SJSA1 (cell line): ENCODE measurements at places on chromosomes 1 and 21. TPM values are rescaled to one million over a fixed set of nuclear protein-coding genes. Genes with fewer than 3 reads are reported as not detected.

GJA9 gene
- not detected in 2 replicates for total RNA-seq

HTR1D gene
- 0.24 TPM in 1 of 2 replicates, not detected in the other for total RNA-seq

LCK gene
- not detected in 2 replicates for total RNA-seq

HAO2 gene
- not detected in 2 replicates for total RNA-seq

CHIT1 gene
- not detected in 2 replicates for total RNA-seq

SIK1 gene
- total RNA-seq = 5.3 and 9.1 TPM in 2 replicates

CACHD1 gene
- total RNA-seq = 0.34 TPM in 2 replicates

HSF2BP gene
- 1.6 and 2.8 TPM in 2 replicates for total RNA-seq

ACTL8 gene
- total RNA-seq = not detected in 2 replicates

NOL9 gene
- total RNA-seq = 20.0 and 32.0 TPM in 2 replicates

GRCh38 chr1:203796236-203796605 is 798 bp downstream of the ZBED6 start:
- DNase-seq = peak; percentile 48

- DNase-seq = no peak
Observed at GRCh38 chr1:7785108-7785507, 1.0 kb downstream of the PER3 start.

GRCh38 chr1:51058858-51059257 is 43.2 kb upstream of the C1orf185 start:
- DNase-seq = no peak

- DNase-seq = no peak
Observed at GRCh38 chr21:45322231-45322959, 34.7 kb upstream of the POFUT2 start.

DNA sequence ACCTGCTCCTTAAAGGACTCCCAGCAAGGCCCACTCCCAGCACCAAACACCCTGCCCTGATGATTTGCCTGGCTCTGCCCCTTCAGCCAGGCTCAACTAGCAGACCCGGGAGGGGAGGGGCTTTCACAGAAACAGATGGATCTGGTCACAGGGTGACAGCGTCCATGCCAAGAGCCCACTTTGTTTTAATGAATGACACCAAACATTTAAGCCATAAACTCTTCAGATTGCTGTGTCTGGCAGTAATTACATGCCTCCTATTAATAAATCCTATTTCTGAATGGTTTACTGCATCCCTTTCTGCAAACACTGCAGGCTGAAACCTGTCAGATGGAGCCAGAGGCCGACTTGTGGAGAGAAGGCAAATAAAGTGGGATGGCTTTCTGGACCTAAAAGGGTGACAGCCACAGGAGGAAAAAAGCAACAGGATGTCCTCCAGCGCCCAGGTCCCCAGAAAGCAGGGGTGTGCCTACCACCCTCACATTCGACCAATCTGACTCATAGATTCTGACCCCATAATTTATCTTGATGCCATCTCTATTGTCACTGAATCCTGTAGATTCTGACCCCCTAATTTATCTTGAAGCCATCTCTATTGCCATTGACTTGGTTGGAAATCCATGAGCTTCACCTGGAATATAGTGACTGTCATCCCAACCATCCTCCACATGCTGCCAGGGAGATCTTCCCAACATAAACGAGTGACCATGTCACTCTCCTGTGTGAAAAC is 200.9 kb downstream of the PLPP3 start:
- no peak for DNase-seq

DNA sequence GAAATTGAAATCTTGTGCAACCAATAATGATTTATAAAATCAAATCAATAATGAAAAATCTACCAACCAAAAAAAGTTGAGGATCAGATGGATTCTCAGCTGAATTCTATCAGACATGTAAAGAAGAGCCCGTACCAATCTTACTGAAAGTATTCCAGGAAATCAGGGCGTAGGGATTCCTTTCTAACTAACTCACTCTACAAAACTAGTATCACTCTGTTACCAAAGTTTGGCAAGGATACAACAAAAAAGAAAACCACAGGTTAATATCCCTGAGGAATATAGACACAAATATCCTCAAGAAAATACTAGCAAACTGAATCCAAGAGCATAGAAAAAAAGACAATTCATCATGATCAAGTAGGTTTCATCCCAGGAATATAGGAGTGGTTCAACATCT is 52.8 kb upstream of the ADGRL4 start:
- no peak for DNase-seq

DNA sequence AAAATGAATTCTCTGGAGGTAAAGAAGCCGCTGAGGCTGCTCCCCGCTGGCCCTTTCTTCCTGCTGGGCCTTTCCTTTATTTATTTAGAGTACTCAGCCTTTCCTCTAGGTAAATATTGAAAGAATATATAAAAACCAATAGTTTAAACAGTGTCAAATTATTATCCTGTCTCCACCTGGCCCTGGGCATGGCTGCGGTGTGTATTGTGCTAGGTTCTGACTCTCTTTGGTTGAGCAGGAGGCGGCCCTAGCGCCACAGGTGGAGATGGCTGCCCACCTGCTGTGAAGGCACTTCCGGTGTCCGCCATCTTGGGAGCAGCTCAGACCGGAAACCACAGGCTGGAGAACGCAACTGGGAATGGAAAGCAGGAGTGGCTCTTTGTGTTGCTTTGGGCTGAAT is 29.0 kb upstream of the CLDN14 start:
- DNase-seq = no peak

- DNase-seq = no peak
Observed at GRCh38 chr1:14065486-14065885, 365.5 kb downstream of the PRDM2 start.

- peak; percentile 66 for DNase-seq
Observed at GRCh38 chr1:83508485-83509151, 490.3 kb downstream of the TTLL7 start.

DNA sequence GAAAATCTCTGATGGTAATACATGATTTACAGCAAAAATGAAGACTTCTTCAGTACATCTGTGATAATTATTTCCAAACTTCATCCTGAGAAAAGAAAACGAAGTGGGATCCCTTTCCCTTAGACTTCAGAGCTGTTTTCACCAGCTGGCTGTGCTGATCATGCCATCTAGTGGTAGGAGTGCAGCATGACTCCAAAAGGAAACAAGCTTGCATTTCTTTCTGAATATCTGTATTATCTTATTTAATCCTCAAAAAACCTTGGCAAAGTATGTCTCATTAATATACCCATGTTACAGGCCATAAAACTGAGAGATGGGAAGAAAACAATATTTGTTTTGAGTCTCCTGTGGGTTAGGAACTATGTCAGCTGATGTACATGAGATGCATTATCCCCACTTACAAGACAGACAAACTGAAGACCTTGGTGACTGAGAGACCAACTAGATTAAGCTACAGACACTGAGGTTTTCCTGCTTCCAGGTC is 9.8 kb upstream of the GJA8 start:
- peak; percentile 45 for DNase-seq

- no peak for DNase-seq
Observed at GRCh38 chr1:30735668-30736498, 12.5 kb upstream of the MATN1 start.

DNA sequence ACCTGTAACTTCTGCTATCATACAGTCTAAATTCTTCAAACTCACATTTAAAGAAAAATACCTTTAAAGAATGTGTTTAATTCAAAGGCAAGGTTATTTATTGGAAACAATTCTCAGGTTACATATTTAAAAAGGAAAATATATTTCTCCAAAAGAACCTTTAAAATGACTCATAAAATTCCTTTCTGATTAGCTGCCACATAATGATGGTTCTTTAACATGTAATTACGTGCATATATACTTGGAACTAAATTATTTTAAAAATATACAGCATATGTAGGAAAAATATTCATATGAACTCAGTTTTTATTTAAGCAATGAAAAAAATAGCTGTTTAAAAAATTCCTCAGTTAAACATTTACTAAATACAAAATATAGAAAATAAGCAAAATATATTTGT is 173.6 kb downstream of the COP1 start:
- DNase-seq = no peak

DNA sequence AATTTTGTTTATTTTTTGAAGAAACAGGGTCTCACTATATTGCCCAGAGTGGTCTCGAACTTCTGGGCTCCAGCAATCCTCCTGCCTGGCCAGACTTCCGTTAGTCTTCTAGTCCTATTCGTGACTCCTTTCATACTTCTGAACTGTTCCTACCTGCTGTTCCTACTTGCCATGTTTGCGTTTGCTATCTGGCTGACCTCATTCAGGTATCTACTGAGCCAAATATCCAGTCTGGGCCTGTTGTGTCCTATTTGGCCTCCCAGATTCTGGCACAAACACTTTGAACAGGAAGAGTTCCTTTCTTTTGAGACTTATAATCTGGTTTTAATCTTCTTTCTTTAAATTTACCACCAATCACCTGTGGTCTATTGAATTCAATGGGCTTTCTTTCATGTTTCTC is 6.9 kb upstream of the NR1I3 start:
- DNase-seq = no peak

GRCh38 chr1:193308438-193308837 is 122.0 kb upstream of the B3GALT2 start:
- no peak for DNase-seq

DNA sequence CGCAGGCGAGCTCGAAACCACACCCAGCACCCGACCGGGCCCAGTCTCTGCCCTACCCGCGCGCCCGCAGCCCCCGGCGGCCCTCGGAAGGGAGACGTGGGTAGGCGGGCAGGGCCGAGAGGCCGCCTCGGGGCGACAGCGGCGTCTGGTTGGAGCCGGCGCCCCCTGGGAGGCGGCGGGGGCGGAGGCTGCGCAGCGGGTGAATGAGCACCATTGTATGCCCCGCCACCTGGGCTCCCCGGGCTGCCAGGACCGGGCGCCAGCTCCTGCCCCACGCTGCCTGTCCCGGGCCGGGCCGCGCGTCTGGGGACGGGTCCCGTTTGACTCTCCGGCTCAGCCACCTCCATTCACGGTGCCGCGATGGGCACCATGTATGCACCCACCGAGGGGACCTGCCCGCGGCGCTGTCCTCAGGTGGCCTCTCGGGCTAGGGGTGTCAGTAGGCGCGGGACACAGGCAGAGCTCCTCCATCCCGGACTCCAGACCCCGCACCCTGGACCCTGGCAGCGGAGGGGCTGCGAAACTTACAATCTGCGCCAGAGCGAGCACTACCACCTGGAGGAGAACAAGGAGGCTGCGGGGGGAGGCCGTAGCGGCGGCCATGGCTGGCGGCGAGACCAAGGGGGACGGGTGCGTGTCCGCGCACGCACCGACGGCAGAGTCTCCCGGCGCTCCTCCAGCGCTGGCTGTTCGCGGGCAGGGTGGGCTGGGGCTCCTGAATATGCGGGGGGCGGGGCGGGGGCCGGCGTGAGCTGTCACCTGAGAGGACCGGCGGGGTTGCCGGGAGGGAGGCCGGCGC is at the start of gene COL9A2:
TSS of gene COL9A2 (minus strand) at position 692 of the 799 bp plus-strand sequence. CDS start at position 603, 89 bp downstream.
- DNase-seq = no peak

DNA sequence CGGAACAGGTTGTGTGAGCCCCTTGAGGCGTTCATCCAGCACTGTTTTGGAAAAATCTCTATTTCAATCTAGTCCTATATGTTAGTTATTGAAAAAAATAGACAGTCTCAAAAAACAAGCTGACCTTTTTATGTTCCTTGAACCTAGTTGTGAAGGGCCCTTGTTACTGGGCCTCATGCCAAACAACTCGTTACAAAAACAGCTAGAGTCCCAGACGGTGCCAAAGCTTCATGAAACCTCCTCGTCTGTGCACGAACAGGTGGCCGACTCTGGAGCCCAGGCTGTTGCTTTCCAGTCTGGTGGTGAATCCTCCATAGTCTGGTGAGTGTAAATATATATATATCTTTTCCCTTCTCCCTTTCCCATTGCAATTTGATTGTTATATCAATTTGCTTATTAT is at the start of gene CHIA:
TSS of gene CHIA (plus strand) at position 222 of the 400 bp plus-strand sequence. CDS start 19,617 bp downstream, outside the sequence.
- DNase-seq = no peak

DNA sequence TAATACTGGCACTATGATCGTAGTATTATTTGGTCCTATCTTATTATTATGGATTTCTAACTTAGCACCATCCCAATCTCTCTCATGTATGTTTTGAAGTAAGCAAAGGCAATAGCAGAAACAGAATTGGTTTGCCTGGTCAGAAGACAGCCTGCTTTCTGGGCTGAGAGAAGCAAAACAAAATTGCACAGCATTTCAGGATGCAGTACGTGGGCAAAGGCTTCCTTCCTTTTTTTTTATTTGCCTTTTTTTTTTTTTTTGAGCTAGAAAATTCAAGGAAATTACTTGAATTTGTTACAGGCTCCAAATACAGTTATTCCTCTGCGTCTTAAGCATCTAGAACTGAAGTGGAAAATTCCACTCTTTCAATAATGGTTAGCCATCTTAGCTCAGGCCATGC is 8.8 kb downstream of the CDA start:
- DNase-seq = no peak

DNA sequence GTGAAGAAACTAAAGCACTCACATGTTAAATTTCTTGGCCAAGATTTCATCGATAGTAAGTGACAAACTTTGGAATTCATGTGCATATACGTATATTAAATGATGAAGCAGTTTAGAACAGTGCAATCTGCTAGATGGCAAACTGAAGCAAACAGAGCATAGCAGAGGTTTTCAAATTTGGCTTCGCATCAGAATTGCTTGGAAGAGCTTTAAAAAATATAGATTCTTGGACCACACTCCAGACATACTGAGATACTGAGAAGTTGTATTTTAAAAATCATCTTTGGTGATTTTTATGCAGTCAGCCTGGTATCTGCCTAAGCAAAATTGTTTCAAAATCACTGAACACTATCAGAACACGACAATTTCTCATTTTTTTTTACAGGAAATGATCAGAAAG is 709.2 kb downstream of the PLA2G4A start:
- no peak for DNase-seq

DNA sequence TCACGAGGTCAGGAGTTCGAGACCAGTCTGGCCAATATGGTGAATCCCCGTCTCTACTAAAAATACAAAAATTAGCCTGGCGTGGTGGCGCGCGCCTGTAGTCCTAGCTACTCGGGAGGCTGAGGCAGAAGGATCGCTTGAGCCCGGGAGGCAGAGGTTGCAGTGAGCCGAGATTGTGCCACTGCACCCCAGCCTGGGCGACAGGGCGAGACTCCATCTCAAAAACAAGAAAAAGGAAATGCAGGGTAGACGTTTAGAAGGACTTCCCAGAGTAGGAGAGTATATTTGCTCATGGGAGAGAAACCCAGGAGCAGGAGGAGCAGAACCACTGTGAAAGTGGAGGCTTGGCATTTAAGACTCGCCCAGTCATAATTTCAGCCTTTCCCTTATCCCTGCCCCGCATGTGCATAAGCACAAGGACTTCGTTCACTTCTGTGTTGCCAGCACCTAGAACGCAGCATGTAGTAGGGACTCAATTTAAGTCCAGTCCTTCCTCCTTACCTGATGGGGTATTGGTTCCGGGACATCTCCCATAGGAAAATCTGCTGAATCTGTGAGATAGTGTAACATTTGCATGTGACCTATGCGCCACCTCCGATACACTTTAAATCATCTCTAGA is 5.2 kb upstream of the MEF2D start:
- no peak for DNase-seq
